Inflammatory macrophage (primary cell): ENCODE measurements at places on chromosomes 11 and 22.

DNA sequence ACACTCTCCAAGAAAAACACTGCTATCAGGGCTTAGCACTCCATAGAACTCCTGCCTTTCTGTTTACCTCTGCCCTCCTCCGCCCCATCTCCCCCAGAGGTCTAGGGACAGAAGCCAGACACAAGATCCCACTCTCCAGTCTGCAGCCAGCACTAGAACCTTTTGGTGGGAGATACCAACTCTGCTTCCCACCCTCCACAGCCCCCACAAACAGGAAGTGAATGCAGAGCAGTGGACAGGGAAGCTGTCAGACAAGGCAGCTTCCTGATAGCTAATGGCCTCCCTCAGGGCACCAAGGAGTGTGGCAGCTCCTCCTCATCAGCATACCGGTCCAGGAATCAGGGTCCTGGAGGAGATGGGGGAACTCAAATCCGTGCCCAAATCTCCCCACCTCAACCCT is 5.1 kb downstream of the SCN4B start:
- peak; percentile 29 for DNase-seq

DNA sequence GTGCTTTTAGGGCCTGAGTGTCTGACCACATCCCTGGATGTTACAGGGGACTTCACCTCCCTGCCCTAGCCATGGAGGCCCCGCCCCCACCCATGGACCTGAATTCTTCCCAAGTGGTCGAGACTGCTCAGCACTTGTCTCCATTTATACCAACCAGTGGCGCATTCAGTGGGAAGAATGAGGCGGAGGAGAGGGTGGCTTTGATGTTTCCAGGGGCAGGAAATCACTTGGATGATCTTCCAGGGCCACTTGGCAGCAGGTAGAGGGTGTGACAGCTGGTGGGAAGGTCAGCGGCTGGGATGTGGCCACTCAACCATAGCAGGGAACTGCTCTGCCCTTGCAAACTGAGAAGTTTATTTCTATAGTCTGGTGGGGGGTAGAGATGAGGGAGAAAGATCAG is 155.1 kb upstream of the BLID start:
- no peak for DNase-seq

DNA sequence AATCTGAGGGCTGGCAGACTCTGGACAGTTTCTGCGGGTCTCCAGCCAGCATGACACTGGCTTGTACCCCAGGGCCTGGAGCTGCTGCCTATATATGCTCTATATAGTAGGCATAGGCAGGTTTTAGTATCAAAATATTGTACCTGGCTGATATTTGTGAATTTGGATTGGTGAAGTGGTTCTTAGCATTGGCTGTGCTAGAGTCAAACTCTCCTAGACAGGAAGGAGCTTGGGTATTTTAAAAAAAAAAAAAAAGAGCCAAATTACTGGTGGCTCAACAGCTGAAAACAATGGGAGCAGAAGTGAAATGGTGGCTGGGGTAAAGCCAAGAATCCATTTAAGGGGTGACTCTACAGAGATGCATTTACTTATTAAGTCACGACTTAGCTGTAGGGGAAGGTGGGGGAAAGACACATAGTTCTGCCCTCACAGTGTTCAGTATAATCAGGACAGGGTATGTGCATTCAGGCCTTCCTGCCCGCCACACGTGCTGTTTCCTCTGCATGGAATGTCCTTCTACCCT is 11.0 kb upstream of the MTFP1 start:
- DNase-seq, result no peak

- no peak for DNase-seq
These were observed 20.1 kb upstream of the NCAM1 start for GRCh38 chr11:112941104-112941503.

- DNase-seq, result no peak
These were observed 134.7 kb downstream of the JRKL start for GRCh38 chr11:96524475-96524874.

DNA sequence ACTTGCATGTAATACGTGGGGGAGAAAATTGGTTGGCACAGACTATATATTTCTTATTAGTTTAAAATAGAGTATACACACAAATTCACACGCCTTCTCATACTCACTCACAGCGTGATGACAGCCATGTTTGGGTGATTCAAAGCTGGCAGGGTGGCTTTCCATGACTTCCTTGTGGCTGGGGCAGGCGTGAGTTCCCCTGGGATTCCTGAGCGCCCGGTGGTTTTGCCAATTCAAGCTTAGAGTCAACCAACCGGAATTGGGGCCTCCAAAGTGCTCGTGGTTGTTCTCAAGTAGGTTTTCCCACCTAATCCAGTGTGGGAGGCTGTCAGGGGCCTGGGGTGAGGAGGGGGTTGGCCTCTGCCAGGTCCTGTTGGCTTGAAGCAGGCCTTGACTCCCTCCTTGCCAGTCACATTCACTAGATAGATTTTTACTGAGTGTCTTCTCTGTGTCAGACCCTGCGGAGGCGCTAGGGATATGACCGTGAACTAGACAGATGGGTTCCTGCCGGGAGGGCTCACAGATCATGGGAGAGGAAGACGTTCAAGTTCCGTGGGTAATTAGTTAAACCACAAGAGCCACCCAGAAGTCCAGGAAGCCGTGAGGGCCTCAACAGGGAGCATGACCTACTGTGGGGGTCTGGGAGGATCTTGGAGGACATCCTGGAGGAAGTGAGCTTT is 11.5 kb downstream of the PKNOX2 start:
- no peak for DNase-seq

DNA sequence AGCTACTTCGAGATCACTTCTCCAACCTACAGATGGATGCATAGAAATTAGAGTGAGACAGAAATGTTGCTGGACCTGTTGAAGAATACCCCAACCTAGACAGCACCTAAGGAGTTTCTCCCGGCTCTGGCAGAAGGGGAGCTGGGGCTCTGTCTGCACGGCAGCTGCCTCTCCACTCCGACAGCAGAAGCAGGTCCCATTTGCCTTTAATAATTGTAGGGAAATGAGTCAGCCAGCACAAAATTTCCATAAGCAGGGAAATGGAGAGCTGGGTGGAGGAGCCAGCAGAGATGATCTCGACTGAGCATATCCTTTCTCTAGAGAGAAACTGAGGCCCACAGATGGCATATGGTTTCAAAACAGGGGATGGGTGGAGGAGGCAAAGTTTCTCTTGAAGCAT is 80.1 kb downstream of the EFCAB6 start:
- no peak for DNase-seq

DNA sequence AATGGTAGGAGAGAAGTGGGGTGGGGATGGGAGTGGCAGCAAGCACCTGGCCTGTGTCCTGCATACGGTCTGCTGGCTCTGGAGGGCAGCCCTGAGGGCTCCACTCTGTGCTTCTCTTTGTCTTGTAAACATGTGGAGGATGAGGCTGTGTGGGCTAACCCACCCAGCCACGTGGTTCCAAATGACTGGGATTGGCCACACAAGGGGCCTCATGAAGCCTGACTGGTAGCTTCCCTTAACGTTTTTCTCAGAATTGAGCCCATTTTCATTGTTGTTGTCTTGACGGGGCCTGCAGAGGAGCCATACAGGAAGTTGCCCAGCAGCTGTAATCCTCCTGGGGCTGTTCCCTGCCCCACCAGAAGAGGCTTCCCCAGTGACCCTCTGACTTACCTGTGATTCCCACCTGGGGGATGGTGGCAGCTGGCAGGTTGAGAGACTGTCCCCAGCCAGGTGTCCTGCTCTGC is 18.0 kb downstream of the DERL3 start:
- peak; percentile 6 for DNase-seq

- peak; percentile 98 for DNase-seq
These were observed 6.1 kb downstream of the RPL27A start for GRCh38 chr11:8688414-8689362.

- no peak for DNase-seq
These were observed 35.3 kb downstream of the ZNRF3 start for GRCh38 chr22:28918550-28919271.

- peak; percentile 85 for DNase-seq
These were observed 20.0 kb downstream of the MARK2 start for GRCh38 chr11:63858628-63859550.

DNA sequence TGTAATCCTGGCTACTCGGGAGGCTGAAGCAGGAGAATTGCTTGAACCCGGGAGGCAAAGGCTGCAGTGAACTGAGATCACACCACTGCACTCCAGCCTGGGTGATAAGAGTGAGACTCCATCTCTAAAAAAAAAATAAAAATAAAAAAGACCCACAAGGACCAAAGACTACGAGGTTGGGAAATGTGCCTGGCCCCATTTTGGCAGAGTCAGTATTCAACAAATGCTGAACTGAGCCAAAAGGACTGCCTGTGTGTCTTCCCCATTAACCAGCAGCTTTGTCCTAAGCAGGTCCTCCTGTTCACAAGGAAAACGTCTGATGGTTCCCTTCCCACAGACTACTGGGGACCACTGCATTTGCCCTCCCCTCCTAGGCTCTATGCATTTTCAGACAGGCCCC is 27.6 kb downstream of the ADORA2A start:
- no peak for DNase-seq

- DNase-seq, result peak; percentile 73
These were observed 370.6 kb upstream of the MPPED2 start for GRCh38 chr11:30956751-30957150.
